ENCODE measurements at places on chromosomes 12 and 14.

- no peak for DNase-seq
Observed at GRCh38 chr12:57476993-57477709, 2.5 kb downstream of the ARHGAP9 start.

DNA sequence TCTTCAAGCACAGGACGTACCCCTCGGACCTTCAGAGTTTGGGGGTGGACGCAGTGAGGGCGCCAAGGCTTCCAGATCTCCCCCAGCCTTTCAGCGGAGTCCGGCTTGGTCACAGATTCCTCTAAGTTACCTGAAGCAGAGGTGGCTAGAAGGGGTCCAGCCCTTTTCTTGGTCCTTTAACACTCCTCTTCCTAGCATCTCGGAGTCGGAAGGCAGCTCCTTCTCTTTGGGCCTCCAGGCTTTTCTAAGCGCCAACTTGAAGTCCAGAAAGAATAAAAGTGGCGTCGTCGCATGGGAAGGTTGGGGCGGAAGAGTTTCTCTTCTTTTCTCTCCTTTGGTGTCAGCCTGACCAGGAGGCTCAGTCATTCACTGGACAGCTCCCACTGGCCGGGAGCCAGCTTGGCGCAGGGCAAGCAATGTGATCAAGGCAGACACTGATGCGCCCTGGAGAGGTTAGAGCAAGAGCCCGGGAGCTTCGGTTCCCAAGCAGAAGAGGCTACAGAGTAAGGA lies 9.6 kb downstream of the OR6S1 start:
- peak; percentile 80 for DNase-seq

DNA sequence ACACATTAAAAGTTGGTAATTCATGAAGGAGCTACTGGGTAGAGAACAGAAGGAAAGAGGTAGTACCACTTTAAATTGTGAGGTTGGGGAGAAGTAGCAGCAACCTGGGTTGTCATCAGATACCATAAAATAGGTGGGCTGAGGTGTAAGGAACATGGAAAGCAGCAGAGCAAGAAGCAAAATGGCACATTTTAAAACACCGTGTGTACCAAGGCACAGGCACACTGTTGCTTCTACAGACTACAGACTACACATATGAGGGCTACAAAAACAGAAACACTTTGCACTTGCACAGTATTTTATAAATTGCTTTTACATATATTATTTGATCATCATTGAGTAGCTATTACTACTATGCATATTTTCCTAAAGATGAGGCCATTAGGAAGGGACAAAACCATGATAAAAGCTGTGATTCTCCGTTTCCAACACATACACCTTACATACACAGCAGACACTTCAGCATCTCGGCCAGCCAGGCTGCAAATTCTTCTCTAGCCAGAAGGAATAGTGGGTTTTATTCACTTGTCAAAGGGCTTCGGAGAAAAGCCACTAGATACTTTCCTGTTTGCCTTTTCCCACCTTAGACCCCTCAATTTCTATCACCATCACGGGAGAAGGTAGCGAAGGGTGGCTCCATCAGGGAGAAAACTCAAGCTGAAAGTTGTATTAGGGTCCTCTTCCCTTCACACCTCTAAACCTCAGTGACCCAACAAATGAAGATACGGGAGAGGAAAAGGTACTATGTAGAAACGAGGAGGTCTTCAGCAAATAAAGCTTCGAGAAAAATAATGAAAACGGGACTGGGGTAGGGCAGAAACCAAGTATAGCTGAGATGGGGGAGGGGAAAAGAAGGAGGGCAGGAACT lies 1.6 kb downstream of the PYM1 start:
- DNase-seq: no peak

- no peak for DNase-seq
Observed at GRCh38 chr12:1054117-1054870, 63.3 kb downstream of the ERC1 start.

DNA sequence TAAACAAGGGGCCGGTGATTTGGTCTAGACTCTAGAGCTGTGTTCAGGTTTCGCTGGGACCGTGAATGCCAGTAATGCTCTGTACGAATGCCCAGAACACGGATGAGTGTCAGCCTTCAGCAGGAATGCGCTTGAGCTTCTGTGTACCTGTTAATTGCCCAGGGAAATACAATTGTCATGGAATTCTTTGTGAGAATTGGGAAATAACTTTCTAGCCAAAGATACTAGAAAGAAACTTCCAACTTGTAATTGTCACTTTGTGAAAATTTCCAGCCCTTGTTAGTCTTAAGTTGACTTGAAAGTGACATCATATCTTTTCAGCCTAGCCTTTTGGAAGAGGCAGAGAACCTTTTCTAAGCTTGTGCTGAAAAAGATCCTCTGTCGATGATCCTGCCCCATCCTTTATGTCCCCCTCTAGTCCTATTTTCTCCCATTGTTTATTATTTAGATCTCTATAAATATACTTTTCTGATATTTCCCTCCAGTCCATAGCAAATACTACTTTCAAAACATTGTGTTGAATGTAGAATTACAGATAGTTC lies 2.7 kb downstream of the CHST11 start:
- DNase-seq: no peak
